Pericardium fibroblast (primary cell): ENCODE measurements at places on chromosomes 3 and 15. TPM values are rescaled to one million over a fixed set of nuclear protein-coding genes. Genes with fewer than 3 reads are reported as not detected.

The CCRL2 gene
- not detected in 2 replicates for total RNA-seq

The PGBD4 gene
- 0.77 and 0.82 TPM in 2 replicates for total RNA-seq

The VGLL3 gene
- 89.7 and 103 TPM in 2 replicates for total RNA-seq

The RHCG gene
- total RNA-seq: 0.12 TPM in 1 of 2 replicates, not detected in the other

The XXYLT1 gene
- 26.1 and 34.0 TPM in 2 replicates for total RNA-seq

The CILP gene
- 0.93 and 2.8 TPM in 2 replicates for total RNA-seq

The CYP1A2 gene
- total RNA-seq: not detected in 2 replicates

The GOLGA6A gene
- not detected in 2 replicates for total RNA-seq

The MESP1 gene
- 0.23 and 0.26 TPM in 2 replicates for total RNA-seq

The GALNT15 gene
- 1.3 and 20.2 TPM in 2 replicates for total RNA-seq
